Right forelimb (tissue), 1 donor: ENCODE measurements at places on chromosomes 5 and 9.

DNA sequence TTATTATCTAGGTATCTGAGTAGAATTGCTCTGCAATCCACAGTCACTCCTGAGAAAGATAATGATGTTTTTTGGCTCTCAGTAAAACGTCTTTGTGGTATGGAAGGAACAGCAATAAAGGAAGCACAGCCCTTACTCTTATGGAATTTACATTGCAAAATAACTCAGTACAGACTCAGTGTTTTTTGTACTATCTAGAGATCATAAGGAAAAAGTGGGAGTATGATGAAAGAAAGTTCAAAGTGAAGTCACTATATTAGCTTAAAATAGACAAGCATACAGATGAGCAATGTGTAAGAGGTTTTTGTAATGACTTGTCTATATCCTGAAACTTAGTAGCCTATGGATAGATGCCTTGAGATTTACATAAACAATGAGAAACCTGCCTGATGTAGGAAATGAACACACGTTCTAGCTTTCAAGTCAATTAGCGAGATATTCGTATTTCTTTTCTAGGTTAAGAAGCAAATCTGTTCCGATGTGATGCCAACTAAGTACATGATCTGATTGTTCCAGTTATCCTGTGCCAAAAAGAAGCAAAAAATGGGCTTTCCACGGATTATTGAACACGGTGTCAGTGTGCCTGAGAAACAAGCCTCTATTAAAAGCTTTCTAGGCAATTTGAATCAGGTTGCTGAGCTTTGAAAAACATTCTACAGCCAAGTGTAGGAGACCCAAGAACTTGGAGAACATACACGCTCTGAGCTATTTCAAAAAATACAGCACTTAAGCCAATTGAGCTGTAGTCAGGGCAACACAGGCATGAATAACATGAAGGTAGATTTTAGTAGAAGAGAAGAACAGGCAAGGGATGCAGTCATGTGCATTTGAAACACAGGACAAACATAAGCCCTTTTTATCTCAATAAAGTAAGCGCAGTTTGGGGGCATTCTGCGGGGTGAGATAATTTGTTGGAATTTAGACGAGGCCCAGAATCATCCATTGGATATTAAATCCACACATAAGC, 86.3 kb upstream of the TAF11L2 start:
- no peak for DNase-seq

DNA sequence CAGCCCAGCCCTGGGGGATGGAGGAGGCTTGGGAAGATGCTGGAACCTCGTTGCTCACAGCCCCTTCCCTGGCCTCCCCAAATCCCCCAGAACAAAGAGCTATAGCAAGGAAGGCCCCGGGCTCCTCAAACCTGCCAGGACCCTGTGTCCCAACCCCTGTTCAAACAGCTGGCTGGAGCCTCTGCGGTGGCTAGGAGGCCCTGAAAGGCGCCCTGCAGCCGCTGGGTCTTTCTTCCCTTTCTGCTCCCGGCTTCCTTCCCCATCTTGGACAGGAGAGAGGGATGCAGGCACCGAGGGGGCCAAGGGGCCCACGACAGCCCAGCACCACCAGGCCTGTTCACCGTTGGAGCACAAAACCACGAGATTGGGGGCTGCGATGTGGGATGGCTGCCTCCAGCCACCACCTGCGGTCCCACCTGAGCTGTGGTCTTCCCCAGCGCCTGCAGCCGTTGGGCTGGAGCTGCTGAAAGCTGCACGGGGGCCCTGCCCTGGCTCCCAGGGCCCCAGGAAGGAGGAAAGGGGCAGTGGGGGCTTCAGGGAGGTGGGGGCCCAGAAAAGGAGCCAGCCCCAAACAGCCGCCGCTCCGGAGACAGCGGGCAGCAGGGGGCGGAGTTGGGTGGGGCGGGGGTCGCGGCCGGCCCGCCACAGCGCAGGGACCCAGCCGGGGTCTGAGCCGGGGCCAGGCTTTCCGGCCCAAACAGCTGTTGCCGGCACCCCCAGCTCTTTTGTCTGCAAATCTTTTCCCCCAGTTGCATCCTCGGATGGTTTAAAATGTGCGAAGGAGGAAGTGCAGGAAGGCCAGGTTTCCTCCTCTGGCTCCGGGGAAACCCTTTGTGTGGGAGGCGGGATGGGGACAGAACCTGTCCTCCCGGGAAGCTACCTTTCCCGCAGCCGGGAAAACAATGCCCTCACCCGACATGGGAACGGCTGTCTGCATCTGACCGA, 16.1 kb downstream of the NOTCH1 start:
- DNase-seq: no peak

DNA sequence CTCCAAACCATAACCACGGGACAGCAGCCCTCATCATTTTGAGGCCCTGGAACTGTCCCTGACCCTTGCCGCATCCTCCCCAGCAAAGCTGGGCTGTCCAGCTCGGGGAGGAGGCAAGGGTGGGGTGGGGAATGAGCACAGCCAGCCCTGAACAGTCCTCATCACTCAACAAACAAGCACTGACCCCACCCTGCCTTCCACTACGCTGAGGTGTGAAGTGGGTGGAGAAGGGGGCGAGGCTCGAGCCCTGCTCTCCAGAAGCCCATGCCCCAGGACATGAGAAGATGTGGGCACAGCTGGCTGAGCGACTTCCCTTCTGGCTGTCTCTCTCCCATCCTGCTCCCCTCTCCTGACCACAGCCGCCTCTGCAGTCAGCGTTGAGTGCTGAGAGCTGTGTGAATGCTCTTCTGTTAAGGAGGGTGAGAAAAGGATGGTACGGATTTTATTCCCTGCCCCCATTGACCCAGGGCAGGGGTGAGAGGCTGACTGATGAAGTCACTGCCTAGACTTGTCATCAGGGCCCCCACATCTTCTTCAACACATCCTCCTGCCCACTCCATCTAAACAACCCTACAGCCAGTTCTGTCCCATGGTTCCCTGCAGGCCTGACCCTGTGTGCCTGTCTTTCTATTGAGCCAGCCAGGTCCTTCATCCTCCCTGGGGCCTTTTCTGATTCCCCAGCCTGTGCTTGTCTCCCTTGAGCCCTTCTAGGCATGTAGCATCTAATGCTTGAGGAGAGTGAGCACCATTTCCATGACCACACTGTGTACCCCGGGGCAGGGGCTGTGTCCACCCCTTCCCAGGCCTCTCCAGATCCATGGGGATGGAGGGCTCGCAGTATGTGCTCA, 276.0 kb downstream of the FSTL4 start:
- DNase-seq: no peak

- DNase-seq: no peak
Measured at GRCh38 chr5:143225511-143225910, 178.0 kb downstream of the NR3C1 start.

- DNase-seq: no peak
Measured at GRCh38 chr5:72407541-72407940, 87.4 kb downstream of the PTCD2 start.

- no peak for DNase-seq
Measured at GRCh38 chr9:100819980-100820379, 208.5 kb upstream of the PLPPR1 start.

GRCh38 chr9:125749951-125750626, 2.9 kb downstream of the PBX3 start:
- DNase-seq: no peak

DNA sequence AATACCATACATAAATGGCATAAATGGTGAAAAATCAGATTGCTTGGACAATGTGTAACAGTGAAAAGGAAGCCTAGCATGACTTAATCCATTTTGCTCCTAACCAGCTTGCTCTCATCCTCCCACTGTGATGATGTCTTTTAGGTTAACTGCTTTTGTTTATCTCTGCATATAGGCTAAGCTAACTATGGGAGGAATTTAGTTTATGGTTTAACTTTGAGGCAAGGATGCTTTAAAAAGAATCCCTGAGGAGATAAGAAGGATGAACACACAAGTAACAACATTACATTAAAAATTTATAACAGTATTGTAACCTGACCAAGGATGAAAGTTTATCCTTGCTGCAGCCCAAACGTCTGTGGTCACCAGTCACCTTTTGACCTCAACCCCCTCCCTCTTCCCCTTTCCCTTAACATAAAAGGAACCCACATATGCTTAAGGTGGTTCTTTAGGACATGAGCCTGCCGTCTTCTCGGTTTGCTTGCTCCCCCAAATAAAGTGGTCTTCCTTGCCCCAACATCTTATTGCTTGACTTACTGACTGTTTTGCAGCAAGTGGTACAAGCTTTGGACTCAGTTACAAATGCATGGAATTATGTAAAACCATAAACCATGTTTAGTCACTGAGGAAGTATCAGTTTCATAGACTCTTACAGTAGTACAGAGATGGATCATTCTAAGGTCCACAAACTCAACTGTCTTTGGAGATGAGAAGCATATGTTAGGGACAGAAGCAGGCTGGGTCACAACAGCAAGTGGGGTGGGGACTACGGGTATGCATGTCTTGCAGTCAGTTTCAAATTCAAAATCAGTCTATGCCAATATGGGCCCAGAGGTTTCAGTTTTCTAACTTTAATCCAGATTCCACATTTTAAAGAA, 31.3 kb downstream of the AGXT2 start:
- no peak for DNase-seq

GRCh38 chr9:123262338-123262737, 6.0 kb downstream of the STRBP start:
- DNase-seq: no peak

DNA sequence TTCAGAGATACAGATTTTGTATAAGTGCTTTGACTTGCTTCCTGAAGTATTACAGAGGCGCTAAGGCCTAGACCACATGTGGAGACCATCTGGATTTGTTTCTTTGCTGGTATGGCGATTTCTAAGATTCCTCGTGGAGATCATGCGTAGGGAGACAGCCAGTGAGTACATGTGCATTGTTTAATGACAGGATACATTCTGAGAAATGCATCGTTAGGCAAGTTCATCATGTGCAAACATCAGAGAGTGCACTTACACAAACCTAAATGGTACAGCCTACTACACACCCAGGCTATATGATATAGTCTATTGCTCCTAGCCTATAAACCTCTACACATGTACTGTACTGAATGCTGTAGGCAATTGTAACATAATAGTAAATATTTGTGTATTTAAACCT, 16.5 kb upstream of the CEP120 start:
- DNase-seq: no peak

- no peak for DNase-seq
Measured at GRCh38 chr9:35680331-35681105, 6.8 kb downstream of the CA9 start.

DNA sequence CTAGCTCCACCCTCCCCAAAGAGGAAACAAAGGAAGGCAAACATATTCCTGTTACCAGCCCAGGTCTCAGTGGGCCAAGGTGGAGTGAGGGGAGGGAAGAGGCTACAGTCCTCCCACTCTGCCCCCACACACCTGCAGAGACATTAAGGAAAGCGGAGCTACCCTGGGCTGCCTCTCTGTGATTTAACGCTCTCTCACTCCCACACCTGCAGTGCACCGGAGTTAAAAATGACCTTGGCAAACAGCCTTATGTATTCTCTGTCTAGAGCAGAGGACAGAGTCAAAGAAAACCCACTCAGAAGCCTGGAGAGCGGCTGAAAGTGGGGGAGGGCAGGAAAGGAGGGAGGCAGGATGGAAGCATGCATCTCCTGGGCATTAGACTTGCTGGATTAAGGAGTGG, 32.7 kb downstream of the KCNIP1 start:
- no peak for DNase-seq

DNA sequence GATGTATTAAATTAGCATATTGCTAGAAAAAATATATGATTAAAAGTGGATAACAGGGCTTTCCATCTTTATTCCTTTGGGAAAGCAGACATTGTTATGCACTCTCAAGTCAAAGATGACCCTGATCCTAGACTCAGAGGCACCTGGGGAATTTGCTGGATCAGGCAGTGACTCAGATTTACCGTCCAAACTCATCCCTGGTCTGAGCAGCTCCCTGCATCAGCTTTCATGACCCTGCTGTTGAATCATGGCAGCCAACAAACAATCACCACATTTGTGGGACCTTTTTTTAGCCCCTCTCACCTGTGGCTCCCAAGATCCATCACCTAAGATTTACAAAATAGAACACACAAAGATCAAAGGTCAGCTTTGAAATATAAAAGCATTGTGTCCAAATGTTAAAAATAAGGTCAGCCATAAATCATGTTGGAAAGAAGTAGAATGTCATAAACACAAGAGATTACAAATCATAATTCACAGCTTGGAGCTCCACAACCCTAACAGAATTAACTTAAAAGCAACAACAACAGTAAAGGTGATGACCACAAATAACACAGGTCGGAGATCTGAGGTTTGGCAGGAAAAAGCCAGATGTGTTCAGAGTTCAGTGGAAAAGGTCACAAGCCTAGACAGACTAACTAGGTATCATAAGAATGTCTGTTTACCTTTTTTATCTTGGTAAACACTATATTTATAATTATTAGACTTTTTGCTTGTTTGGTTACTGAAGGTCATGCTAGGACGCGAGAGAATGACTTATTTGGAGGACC, 55.5 kb downstream of the ZFAND5 start:
- no peak for DNase-seq

DNA sequence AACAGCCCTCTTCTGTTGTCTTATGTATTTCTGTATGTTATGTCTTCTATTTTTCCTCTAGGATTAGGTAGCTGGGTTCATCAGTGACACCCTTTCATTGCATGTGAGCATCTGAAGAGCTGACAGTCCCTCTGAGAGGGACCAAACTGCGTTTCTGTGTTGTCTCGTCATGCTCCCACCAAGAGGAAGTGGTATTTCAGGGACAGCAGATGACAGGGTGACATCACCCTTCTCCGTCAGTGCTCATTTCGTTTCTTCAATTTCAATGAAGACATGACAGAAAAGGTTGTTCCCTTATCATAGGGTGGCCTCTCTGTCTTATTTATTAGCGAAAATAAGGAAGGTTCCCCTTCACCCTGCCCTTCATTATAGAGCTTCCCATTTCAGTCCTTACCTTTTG, 225.9 kb upstream of the NR4A3 start:
- DNase-seq: no peak

GRCh38 chr5:142819292-142819691, 49.1 kb downstream of the ARHGAP26 start:
- DNase-seq: no peak

- DNase-seq: no peak
Measured at GRCh38 chr5:111111956-111112355, 19.8 kb downstream of the WDR36 start.

GRCh38 chr5:96288166-96288844, 144.7 kb downstream of the PCSK1 start:
- DNase-seq: no peak

- peak; percentile 63 for DNase-seq
Measured at GRCh38 chr5:38258319-38259061, at the start of gene EGFLAM. Gene EGFLAM (plus strand): TSS chr5:38258559. CDS start chr5:38258755, 196 bp downstream.

DNA sequence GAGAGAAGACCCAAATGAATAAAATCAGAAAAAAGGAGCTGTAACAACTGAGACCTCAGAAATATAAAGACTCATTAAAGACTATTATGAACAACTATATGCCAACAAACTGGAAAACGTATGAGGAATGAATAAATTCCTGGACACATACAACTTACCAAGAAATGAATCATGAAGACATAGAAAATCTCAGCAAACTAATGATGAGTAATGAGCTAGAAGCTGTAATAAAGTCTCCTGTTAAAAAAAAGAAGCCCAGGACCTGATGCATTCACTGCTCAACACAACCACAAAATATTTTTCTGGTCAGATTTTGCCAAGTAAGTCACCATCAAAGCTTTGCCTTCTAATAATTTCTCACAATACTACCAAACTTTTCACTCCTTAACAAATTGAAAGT, 666.7 kb downstream of the LRRC70 start:
- no peak for DNase-seq
